ENCODE measurements at places on chromosomes 2 and 18.

GRCh38 chr18:2894131-2894840, 47.5 kb downstream of the EMILIN2 start:
- DNase-seq: no peak

DNA sequence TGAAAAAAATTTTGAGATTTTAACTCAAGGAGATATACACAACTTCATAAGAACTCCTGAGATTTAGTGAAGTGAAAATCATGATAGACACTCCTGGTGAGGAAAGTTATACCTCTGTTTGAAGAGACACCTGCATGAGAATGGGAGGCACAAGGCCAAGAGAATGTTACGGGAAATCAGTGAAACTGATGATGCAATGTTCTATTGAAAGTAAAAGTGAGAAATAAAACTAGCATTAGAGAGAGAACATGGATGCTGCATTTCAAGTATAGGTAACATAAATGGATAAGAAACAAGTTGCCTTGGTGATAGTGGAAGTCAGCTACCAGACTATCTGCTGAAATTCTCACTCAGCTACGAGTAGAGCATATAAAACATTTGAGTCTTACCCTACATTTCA, 562.1 kb upstream of the FANCL start:
- DNase-seq: no peak

DNA sequence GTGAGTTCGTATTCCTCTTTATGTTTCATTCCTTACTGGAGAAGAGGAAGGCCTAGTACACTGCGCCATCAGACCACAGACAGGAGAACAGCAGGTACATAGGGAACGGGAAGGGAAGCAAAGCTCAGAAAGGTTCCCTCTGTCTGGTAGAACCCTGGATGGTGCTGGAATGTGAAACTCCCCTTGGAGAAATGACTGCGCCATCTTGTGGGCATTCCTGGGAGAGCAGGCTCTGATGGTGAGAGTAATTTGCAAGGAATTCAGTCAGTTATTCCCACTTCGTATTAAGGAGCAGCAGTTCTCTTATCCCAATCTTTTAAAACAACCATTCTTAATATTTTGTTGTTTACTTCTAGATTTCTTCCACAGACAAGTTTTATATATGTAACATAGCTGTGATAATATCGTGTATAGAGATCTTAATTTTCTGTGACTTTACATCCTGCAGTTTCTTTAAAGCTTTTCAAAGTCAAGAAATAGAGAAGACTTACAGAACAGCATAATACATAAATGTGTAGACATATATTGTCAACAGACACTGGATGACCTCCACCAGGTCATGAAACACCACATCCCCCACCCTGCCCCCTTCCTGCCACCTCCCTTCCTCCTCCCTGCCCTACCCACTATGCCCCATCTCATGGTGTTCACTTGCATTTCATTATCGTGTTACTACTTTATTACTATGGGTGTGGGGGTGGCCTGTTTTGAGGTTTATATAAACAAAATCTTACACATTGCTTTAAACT, 83.9 kb downstream of the ARHGEF4 start:
- peak; percentile 48 for DNase-seq

DNA sequence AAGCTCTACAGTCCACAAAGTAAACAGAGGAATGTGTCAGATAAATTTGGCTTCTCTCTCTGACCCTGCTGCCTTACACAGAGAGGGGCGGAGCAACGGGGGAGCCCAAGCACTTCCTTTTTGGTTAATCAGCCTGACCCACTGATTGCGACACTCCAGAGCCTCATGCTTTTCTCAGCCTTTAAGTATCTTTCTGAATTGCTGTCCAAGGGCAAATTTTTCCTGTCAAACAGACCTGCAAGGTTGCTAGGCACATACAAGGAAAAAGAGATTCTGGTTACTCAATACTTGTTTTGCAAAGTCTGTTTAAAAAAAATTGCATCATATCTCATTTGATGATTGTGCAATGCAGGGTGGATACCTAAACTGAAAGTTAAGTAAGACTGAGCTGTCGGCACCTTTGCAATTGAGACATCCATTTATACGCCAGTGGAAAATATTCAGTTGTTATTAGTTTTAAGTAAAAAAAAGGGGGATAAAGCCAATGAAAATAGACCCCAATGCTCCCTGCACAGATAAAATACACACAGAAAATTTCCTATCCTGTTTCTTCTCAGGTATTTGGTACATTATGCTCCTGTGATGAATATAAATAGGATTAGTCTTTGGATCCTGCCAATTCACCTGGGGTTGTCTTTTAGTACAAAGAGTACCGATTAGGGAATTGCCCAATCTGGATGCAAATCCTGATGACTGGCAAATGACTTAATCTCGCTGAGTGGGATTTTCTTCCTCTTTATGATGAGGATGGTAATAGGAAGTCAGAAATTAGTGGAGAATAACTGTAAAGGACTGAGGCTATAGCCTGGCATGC, 260.2 kb upstream of the TRIB2 start:
- peak; percentile 64 for DNase-seq

DNA sequence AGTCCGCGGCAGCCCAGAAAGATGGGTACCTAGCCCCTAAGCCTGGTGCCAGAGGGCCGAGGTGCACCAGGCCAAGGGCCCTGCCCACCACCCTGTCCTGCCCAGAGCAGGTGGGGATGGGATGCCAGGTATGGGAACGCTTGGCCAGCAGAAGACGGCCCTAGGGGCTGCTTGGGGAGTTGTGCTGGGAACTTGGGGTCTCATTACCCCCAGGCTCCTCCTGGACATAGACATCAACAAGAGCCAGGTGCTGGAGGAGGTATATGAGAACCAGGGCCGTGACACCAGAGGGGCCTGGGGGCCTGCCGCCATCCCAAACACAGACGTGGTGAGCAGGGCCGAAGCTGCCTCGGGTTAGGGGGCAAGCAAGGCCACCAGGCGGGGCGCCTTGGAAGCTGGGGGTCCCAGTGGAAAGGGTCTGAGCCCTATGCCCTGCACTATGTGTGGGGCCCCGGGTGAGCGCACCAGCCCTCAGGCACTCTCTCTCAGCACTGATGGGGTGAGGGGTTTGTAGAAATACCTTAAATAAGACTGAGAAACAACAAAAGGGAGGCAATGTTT, 46.9 kb downstream of the FER1L5 start:
- no peak for DNase-seq

DNA sequence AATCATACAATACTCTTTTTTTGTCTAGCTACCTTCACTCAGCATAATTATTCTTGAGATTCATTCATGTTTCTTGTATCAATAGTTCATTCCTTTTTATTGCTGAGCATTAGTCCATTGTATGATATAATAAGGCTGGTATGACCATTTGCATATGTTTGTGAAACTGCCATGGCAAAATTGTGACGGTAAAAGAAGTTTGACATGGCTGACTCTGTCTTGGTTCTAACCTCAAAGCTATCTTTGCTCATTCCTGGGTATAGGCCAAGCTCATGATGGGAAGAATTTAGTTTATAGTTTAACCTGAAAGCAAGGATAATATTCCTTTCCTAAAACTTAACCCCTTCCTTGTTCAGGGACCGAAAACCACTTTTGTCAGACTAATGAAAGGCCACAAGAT, 46.4 kb downstream of the COMMD1 start:
- no peak for DNase-seq

GRCh38 chr2:107091163-107091864, 205.3 kb upstream of the ST6GAL2 start:
- DNase-seq: no peak

DNA sequence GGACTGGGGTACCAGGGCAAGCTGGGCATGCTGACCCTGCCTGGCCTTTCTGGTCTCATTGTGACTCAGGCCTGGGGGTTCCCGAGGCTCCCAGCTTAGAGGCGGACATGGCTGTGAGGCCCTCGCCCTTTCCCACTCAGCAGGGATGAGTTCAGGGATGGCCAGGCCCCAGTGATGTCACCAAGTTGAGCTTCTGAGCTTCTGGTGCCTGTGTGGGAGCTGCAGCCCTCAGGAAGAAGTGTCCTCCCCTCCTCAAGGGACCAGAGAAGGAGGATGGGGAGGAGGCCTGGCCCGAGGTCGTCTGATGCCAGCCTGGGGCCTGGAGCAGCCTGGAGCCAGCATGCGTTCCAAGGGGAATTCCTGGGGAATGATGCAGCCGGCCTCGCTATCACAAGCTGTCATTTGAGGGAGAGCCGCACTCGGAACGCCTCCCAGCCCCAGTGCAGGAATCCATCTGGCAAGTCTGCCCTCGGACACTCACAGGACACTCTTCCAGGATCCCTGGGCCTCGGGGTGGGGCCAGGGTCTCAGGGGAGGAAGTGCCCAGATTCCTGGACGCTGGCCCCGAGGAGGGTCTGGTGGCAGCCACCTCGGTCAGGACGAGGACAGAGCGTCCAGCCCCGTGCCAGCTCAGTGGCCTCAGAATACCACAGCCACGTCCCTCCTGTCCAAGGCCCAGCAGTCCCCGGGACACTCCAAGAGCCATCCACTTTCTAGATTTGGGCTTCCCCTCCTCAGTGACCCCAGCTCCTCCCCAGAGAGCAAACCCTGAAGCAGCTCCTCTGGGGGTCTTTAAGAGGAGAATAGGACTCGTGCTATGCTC, 61.2 kb upstream of the GPC1 start:
- DNase-seq: peak; percentile 14

- DNase-seq: no peak
Measured at GRCh38 chr2:179591690-179592089, 269.7 kb downstream of the ZNF385B start.

DNA sequence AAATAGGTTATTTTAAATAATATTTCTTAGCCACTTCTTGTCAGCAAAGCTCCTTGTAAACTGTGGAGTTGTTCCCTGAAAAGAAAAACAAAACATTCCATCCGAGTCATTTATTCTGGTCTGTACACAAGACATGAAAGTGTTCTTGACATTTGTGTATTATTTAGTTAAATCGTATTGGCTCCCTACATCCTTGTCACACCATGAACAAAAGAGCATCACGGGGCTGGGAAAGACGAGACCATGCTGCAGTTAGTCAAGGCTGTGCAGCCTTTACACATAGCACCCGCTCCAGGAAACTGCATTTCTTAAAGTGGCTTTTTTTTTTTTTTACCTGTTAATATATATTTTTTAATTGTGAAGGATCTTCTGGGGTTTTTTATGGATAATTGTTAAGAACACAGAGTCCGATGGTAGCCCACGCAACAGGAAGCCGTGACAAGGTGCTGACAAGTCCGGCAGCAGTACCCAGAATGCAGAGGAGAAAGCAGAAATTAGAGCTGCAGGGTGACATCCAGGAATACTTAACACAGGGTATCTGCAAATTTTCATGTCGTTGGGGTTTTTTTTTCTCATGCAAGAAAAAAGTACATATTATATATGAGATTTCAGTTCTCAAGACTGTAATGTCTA, 588.4 kb downstream of the ARHGAP15 start:
- no peak for DNase-seq

DNA sequence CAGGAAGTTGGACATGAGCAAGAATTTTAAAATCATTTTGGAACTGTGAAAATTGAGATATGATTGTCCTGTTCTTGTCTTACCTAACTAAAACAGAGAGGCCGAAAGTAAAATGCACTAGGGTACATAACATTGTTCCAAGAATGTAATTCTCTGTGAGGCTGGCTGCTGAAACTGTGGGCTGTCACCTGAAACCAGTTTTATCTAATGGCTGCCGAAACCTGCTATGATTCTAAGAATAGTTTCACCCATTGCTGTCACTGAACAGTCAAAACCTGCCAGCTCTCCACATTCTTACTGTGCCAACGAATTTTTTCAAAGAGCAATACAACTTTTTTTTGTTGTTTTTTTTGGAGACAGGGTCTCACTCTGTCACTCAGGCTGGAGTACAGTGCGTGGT, 119.3 kb upstream of the ZSWIM2 start:
- no peak for DNase-seq

GRCh38 chr2:191434072-191434471, 188.9 kb downstream of the MYO1B start:
- no peak for DNase-seq

GRCh38 chr18:47679864-47680263, 250.6 kb downstream of the SMAD2 start:
- DNase-seq: no peak

DNA sequence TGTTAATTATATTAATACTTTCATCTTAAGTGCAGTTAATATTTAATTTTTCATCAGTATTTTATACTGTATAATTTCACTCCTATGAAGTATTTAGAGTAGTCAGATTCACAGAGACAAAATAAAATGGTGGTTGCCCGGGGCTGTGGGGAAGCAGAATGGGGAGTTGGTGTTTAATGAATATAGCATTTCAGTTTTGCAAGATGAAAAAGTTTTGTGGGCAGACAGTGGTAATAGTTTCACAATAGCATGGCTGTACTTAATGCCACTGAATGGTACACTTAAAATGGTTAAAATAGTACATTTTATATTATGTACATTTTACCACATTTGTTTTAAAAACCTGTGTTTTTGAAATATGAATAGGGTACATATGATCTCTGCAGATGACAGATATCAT, 31.2 kb downstream of the CFAP221 start:
- no peak for DNase-seq

- DNase-seq: peak; percentile 7
Measured at GRCh38 chr18:51330148-51330547, 132.7 kb upstream of the MEX3C start.

DNA sequence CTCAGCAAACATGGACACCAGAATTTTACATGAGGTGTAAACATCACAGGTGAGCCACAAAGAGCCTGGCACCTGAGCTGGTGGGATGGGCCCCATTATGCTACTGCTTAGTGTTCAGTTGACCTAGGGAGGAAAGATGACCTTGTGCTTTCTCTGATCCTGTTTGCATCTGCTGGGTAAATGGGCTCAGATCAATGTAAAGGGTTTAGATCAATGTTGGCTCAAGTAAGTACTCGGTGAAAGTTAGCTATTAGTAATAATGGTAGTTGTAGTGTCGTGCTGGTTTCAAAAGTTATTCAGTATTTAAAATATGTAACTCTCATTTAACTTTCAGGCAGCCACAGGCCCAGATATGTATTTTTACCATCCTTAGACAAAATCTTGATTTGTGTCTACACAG, 19.8 kb downstream of the ABHD3 start:
- DNase-seq: no peak

DNA sequence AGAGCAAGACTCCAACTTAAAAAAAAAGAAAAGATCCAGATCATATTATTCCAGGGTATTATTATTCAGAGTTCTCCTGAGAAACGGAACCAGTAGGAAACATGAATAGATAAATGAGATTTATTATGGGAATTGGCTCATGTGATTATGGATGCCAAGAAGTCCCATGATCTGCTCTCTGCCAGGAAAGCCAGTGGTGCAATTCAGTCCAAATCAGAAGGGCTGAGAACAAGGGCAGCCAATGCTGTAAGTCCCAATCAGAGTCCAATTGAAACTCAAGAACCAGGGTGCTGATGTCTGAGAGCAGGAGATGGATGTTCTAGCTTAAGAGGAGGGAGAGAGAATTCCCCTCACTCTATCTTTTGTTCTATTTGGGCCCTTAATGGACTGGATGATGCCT, 7.8 kb downstream of the SCYGR2 start:
- no peak for DNase-seq

DNA sequence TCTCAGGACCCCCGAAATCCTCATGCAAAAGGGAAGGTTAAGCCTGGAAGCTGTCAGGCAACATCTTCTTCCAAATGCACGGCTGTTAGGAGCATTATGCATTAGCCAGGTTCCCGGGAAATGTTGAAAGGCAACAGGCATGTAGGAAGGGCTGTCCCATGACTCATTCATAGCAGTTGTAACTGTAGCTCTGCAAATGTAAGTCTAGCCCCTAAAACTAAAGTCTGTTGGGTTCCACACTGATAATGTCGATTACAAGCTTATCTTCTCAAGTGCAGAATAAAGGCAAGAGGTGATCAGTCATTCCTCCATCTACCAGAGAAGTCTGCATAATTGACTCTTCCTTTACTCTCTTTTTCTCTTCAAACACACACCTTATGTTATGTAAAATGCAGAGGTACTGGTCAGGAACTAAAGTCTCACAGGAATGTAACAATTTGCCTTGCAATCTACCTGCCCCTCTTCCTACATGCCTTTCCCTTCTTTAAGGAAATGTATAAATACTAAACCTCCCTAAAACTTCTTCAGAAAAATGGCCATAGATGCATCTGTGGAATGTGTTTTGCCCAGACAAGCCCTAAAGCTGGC, 99.8 kb downstream of the AKAIN1 start:
- DNase-seq: no peak

All from LoVo (cell line).